AG08396 (cell line): ENCODE measurements at places on chromosomes 5 and 9.
A peak's percentile ranks its signal among the peaks of the same experiment; 100 is the strongest.

DNA sequence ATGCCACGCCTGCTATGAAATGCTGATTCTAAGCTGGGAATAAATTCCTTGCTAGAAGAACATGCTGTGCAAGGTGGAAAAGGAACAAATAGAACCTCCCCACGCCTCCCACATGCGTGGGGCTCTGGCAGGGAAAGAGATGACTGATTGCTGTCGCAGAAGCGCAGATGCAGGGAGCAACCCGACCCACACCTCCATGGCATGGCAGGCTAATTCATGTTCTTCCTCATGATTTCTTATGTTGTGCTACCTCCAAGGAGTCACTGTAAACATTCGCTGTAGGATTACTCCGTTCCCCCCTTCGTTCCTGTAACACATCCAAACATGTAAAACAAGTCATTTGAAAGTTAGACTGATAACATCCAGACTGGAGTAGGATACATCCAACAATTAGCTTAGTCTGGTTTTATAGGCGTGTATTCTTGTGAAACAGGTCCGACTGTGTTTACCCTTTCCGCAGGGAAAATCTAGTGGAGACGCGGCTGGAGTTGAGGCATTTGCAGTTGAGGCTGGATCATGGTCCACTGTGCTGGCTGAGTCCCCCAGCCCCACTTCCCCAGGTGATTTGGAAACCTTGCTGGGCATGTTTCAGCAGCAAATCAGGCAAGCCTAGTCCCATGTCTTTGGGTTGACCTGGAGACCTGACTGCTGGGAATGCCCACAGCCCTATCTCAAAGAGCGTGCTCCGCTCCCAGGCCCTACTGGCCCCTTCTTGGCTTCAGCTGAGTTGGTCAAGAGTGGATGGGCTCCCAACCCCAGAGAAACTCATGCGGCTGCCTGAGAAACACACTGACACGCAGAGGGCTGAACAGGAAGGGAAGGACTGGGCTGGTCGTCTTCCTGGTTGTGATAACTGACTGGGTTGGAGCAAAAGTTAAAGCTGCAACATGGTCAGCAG lies 24.8 kb upstream of the ANKRD33B start:
- no peak for DNase-seq

DNA sequence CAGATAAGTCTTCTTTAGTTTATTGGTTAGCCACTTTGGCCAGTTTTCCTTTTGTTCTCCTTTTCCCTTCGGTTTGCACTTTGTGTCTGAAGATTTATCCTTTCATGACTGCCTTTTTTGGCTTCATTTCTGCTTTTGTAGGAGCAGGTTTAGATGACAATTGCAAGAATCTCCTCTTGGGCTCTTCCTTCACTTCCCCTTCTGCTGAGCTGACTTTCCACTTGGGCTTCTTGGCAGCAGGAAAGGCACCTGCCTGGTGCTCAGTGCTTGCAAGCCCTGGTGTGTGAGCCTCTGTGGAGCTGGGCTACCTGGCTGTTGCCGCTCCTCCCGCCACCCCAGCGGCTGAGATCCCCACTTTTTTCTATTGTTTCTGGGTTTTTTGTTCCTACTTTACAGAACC lies 7.3 kb downstream of the CCDC112 start:
- DNase-seq: no peak

DNA sequence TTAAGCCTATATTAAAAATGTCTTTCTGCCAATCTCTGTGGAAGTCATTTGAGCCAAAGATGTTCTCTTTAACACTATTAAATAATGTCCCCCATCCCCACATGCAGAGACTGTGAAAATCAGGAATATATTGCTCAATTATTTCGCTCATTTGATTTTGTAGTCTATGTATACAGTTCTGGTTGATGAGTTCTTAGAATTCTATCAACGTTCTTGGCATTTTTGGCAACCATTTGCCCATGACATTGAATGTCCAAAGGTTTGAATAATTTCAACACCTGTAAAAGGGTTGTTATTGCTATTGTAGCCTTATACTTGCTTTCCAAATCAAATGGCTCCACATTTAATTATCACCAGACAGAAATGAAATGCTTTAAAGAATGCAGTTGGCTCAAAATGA lies 536.1 kb downstream of the CAAP1 start:
- no peak for DNase-seq

DNA sequence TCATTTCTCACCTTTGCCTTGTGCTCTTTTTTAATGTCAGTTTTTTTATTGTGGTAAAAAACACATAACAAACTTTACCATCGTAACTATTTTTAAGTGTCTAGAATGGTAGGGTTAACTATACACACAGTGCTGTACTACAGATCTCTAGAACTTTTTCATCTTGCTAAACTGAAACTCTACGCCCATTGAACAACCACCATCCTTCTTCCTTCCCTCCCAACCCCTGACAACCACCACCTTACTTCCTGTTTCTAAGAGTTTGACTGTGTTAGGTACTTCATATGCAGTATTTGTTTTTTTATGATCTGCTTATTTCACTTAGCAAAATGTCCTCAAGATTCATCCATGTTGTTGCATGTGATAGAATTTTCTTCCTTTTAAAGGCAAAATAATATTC lies 54.9 kb downstream of the PSAT1 start:
- DNase-seq: no peak

DNA sequence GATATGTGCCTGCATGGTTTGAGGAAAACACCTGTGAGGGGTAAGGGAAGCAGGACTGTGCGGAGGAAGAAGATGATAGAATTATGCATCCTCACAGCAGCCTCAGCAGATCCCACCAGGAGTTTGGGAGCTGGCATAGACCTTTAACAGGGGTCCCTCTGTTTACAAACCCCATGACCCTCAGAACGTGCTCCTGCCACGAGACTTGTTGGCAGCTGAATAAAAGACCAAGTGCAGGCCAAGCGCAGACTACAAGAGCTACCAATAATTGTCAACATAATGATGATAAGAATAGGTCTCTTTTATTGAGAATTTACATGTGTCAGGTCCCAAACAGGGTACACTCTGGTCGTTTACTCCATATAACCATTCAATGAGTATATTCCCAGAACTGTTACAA lies 236.0 kb downstream of the MED10 start:
- no peak for DNase-seq

GRCh38 chr9:83544002-83544698 lies 5.9 kb upstream of the FRMD3 start:
- peak; percentile 73 for DNase-seq

DNA sequence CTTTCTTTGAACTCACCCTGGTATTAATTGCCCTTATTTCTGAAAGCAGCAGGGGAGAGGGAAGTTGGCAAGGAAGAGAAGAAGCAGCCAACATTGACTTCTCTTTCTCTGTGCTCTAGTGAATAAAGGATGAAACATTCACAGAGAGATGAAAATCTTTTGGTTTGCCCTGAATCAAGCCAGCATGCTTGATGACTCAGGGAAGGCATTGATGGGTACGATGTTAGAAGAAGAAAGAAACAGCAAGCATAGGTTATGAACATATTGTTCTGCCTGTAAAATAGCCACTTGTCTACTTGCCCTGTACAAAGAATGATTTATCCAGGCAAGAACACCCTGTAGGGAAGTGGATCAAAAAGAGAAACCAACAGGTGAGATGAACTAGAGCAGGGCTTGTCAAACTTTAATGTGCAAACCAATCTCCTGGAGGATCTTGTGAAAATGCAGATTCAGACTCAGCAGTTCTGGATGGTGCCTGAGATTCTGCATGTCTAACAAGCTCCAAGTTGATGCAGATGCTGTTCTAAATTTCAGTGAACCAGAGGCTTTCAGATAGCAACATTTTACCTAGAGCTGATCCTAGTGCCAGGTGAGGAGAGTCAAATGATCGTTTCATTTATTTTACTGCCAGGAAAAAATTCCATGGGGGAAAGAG lies 586.6 kb upstream of the TLE4 start:
- no peak for DNase-seq

DNA sequence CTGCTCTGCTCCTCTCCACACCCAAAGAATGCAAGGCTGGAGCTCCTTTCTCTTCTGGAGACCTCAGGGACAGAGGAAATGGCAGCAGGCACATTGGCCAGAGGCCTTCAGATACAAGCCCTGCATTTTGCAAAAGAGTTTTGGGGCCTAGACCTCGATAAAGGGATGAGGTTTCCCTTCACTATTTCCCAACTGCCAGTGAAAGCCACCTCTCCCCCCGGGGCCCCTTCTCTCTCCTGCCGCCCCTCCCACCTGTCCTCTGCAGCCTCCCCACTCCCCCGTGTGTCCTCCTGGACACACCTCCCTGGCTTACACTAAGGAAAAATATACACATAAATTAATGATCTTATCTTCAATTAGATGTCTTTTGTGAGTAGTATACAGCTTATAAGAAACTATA lies 21.3 kb upstream of the LMNB1 start:
- no peak for DNase-seq

DNA sequence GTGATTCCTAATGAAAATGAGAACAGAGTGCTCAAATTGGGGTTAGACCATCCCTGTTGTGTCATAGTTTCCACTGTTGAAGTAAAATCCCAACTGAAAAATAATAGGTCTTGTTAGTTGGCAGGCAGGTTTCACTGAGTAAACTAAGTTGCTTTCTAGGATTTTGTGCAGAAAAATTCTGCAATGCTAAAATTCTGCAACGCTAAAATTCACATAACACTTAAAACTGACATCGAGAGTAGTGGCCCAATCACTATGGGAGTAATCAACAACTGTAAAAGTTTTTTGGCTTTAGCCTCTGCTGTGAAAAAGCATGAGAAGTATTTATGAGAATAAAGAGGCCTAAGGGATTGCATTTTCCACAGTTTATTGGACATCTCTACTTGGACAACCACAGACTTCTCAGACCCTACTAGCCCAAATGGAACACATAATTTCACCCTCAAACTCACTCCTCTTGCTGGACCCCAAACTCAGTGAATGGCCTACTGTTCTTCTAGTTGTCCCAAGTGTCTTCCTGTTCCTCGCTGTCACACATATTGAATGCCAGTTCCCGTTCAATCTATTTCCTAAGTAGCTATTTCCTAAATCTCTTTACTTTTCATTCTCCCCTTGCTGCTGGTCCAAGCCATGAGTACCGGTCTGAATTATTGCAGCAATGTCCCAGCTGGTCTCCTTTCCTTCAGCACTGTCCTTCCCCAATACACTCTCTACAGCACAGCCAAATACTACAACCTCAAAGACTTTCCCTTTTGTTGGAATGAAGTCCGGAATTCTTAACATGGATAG lies 355.4 kb downstream of the PDE4D start:
- no peak for DNase-seq

DNA sequence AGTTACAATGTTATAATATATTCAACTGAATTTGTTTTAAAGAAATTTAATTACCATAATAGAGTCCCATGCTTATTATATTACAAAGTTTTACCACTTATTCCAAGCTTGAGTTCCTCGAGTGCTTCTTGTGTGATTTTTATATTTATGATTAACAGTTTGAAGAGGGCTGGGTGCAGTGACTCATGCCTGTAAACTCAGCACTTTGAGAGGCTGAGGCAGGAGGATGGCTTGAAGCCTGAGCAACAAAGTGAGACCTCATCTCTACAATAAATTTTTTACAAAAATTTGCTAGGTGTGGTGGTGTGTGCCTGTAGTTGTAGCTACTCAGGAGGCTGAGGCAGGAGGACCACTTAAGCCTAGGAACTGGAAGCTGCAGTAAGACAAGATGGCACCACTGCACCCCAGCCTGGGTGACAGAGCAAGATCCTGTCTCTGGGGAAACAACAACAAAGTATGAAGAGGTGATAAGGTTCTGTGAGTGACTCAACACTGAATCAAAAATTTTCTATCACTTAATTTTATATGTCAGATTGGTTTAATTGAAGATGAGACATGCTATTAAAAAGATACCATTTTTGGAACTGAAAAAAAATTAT lies 9.2 kb downstream of the POC5 start:
- DNase-seq: no peak

GRCh38 chr9:26667882-26668281 lies 224.7 kb downstream of the CAAP1 start:
- DNase-seq: no peak

DNA sequence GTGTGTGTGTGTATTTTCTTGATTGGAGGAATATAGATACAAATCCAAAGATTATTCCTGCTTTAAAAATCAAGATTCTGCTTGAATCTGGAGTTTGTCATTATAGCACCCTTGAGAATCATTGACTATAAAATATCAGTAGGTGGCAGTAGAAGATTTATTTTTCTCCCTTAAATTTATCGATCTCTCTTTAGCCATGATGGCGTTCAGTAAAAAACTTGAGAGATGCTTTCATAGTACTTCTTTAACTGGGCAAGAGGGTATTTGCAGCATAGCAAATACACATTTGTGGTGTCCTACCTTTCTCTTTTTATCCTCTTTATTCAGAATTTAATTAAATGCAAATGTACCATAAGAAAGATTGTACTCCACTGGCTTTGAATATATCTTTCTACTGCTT lies 307.7 kb downstream of the ADGRV1 start:
- DNase-seq: peak; percentile 39

GRCh38 chr5:79575996-79576395 lies 36.2 kb upstream of the TENT2 start:
- no peak for DNase-seq

DNA sequence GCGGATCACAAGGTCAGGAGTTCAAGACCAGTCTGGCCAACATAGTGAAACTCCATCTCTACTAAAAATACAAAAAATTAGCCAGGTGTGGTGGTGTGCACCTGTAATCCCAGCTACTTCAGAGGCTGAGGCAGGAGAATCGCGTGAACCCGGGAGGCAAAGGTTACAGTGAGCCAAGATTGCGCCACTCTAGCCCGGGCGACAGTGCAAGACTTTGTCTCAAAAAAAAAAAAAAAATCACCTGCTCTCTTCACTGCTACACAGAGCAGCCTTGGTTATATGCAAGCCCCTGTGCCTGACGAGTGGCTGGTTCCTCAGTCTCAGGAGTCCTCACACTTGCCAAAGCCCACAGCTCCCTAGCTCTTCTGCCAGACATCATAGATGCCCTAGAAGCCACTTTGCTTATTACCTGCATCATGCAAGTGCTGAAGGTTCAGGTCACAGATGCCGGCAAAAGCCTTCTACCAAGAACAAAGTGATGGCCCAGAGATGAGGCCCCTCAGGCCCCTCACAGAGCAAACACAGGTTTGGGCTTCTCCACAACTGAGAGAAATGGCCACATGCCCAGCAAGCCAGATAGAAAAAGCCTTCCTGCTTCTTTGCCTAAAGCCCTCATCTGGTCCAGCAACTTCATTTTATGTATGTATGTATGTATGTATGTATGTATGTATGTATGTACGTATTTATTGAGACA lies 176.4 kb downstream of the AUH start:
- DNase-seq: no peak

GRCh38 chr9:90815183-90815943 lies 13.7 kb downstream of the SYK start:
- DNase-seq: no peak

- no peak for DNase-seq
Observed at GRCh38 chr5:31711363-31711762, 72.4 kb downstream of the PDZD2 start.

- peak; percentile 80 for DNase-seq
Observed at GRCh38 chr5:151696470-151697061, 9.9 kb upstream of the SPARC start.

GRCh38 chr9:119788921-119789320 lies 419.7 kb upstream of the BRINP1 start:
- DNase-seq: no peak

GRCh38 chr5:74026310-74026709 lies 400.3 kb downstream of the ARHGEF28 start:
- DNase-seq: no peak

GRCh38 chr9:98999152-98999525 lies 55.4 kb downstream of the COL15A1 start:
- DNase-seq: no peak
